ENCODE measurements at places on chromosomes 6 and 20. TPM values are rescaled to one million over a fixed set of nuclear protein-coding genes. Genes with fewer than 3 reads are reported as not detected.

SLC32A1 gene
- total RNA-seq, result not detected

PTP4A1 gene
- 19.0 TPM for total RNA-seq

PAK1IP1 gene
- total RNA-seq, result 21.0 TPM

GRCh38 chr6:130306377-130306776 is 59.4 kb upstream of the TMEM200A start:
- no peak for DNase-seq

All from tibial nerve (tissue), 4 donors.